ENCODE measurements at places on chromosomes 1 and 21.

DNA sequence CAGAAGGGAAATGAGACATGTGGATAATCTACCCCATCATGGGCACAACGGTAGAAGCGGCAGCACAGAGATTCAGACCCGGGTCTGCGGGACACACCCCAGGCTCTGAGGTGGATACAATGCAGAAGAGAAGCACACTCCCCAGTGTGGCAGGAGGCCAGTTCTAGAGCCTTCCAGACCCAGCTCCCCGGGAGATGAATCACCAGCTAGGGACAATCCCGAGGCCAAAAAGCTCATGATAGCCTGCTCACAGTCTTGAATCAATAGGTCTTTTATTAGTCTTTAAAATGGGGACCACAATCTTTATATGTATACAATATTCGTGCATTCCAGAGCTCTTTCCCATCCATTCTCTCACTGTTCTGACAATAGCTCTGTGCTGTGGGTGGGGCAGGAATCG is 57.3 kb upstream of the DIRAS3 start:
- no peak for DNase-seq

DNA sequence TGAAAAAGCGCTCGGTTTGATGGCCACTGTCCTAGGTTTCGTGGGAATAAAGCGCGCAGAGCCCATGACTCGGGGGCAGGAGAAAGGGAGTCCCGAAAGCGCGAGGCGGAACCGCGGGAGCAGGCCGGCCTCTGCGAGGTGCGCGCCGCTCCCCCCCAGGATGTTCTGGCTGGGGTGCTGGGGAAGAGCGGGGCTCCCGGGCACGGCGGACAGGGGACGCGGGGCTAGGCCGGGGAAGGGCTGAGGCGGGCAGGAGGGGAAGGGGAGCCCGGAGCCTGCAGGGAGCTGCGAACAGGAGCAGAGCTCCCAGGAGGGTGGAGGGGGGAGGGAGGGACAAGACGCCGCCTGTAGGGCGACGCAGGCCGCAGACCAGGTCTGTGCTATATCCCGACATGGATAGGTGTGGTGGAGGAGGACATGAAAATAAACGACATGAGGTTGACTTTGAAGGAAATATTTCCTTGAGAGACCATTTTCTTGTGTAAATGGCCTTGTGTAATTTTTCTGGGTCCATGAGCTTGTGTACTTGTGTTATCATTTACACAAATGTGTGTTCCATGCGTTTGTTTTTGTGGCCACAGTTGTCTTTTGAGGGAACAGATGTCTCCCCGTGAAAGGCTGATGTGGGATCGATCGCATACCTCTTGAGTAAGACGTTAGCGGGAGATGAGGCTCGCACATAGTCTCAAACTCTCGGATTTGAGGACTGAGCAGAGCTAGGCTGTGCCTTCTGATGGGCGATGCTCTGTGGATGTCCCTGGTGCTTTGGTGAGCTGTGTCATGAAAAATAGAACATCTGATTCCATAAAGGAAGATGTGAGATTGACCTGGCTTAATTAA is 1.3 kb downstream of the PCNT start:
- peak; percentile 62 for DNase-seq

DNA sequence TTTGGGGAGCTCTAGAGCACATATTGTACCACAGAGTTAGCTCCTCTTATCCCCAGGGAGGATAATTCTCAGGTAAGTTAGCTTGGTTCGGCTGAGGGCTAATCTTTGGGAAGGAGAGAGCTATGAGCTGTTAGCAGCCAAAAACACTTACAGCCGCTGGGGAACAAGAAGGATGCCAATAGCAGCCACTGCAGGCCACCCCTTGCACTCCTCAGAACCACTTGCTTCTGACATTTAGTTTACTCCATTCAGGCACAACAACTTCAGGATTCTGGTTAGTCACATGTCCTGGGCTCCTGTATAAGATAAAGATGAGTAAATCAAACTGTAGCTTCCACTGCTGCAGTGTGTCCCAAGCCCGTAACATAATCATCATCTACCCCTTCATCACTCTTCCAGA is 212.6 kb upstream of the ADGRL2 start:
- DNase-seq, result no peak

GRCh38 chr1:176773038-176773437 is 310.1 kb downstream of the PAPPA2 start:
- DNase-seq, result no peak

GRCh38 chr21:43864962-43865539 is at the start of gene AGPAT3:
Gene AGPAT3, plus strand, starts transcription at chr21:43865223. Its CDS starts 94,459 bp downstream, at chr21:43959682.
- DNase-seq, result peak; percentile 30

- DNase-seq, result no peak
These were observed 658.5 kb upstream of the ADGRL2 start for GRCh38 chr1:81142099-81142826.

DNA sequence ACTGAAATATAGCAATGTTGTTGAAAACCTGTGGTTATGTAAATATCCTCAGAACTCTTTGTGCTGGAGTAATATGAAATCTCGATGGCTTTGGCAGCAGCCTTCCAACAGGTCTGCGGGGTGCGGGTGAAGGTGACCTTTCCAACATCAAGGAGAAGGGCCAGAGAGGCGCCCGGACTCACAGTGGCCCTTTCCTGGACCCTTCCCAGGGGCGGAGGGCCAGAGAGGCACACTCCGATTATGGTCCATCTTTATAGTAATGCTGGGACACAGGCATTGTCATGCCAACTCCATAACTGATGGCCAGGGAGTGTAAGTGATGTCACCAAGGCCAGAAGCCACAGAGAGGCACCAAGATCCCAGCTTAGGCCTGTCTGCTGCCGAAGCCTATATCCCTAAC is 18.1 kb downstream of the SLC37A1 start:
- no peak for DNase-seq

DNA sequence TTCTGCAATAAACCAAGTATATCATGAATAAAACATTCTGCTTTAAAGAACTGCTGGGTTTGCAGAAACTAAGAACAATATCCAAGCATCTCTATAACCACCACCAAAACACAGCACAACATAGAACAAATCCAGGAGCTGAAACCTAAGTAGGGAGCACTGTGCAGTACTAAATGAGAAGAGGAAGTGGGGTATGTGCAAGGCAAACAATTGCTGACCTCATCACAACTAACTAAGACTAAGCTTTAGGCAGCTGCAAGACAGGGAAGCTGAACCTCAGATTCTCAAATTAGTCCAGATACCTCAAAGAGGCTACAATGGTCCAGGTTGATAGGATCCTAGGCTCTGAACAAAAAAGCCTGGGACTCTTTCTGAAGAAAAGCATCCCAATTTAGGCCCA is 172.6 kb downstream of the SLC44A5 start:
- no peak for DNase-seq

GRCh38 chr1:89041119-89041641 is 18.5 kb upstream of the GBP3 start:
- no peak for DNase-seq

- no peak for DNase-seq
These were observed 76.6 kb upstream of the ACTRT2 start for GRCh38 chr1:2944705-2945104.

GRCh38 chr1:67350783-67351182 is 43.1 kb downstream of the IL12RB2 start:
- DNase-seq, result no peak

- DNase-seq, result no peak
These were observed 31.1 kb downstream of the HUNK start for GRCh38 chr21:31903896-31904295.

DNA sequence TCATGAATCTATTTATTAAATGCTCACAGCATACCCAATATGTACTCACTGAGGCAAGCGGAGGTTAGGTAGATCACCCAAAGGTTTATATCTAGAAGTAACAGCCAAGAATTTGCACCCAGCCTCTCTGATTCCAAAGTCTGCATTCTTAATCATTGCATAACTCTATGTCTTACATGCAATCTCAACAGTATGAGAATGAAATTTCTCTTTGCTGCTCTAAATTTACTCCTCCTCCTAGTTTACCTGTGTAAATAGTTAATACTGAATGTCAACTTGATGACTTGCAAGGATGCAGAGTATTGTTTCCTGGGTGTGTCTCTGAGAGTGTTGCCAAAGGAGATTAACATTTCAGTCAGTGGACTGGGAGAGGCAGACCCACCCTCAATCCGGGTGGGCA is 840.6 kb downstream of the BRINP3 start:
- DNase-seq, result no peak

DNA sequence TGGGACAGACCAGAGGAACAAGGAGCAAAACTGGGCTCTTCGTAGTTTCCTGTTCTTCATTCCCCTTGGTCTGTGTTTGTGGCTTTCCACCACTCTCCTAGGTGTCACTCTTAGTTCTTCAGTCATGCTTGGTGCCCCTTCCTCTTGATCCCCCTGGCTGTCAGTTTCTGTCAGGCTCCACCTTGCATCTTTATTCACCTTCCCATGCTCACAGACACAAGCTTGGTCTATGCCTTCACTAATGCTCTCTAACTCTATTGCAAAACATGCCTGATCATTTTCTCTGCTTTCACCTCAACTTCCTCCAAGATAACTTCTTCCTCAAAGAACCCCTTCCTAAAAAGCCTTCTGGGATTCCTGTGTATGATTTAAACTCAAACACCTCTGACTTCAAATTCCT is 122.9 kb downstream of the GLUL start:
- DNase-seq, result no peak

DNA sequence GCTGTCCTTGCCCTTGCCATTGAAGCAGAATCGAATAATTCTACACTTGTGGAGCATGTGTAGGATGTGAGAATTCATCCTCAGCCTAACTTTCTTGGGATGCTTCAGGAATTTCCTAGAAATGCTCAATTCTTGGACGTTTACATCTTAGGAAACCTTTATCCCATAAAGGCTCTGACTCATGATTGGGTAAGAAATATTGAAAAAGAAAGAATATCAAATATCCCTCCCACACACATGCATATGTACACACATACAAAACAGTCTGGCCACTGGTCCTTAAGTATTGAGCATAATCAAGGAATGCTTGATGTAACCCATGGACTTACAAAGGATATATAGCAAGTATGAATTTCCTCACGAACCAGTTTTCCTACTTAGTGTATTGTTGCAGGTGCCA is 83.9 kb upstream of the IPO9 start:
- no peak for DNase-seq

- DNase-seq, result no peak
These were observed 9.4 kb downstream of the POFUT2 start for GRCh38 chr21:45278156-45278911.

DNA sequence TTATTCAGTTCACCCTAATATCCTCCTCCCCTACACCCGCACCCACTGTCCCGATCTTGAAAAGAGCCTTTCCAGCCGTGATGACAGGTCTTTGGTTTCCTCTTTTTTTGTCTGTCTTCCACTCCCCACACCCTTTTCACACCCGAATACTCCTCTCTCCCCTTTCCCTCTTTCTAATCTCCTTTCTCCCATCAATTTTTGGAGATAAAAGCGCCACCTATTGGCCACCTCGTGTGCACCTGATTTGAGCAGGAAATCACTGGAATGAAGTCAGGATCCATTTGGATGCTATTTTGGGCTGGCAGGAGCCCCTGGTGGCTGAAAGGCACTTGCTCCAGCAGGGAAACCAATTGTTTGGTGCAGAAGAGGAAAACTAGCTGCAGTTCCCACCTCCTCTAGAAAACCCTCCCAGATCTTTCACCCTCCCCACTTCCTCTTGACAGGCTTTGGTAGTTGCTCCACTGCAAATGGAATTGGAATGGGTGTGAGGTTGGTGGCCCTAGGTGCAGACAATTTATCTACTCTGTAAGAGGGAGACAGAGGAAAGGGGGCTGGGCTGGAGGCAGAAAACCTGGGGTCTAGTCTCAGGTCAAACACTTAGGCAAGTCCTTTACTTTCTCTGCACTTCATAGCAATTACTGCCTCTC is 8.4 kb downstream of the FOXE3 start:
- peak; percentile 51 for DNase-seq

DNA sequence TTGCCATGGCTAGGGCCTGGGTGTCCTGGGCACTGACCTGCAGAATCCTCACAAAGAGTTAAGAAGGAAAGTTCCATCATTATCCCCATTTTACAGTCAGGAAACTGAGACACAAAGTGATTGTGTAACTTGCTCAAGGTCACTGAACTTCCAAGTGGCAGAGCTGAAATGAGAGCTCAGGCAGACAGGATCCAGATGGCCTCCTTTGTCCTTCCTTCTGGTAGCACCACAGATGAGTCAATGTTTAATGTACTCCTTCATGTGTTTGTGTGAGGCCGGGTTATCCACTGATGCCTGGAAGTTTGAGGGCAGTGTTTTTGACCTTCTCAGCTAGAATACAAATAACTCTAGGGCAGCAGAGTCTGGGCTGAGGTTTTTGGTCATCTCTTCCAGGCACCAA is 207.0 kb downstream of the TNR start:
- DNase-seq, result no peak

DNA sequence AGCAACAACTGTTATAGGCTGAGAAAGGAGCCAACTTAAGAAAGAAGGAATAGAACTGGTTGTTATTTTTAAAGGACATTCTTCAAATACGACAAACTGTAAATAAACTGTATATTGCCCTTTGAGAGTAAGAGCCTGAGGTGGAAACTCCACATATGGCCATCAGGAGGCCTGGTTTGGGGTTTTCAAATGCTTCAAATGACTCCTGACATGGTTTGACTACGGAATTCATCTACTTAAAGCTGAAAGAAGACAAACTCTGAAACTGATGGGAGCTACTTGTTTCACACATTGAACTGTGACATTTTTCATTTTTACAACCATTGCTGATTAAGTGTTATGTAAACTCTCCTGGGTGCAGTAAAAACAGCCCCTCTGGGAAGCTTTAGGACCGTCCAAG is 59.8 kb downstream of the NGF start:
- DNase-seq, result no peak

- no peak for DNase-seq
These were observed 124.3 kb downstream of the CENPF start for GRCh38 chr1:214727274-214727673.

DNA sequence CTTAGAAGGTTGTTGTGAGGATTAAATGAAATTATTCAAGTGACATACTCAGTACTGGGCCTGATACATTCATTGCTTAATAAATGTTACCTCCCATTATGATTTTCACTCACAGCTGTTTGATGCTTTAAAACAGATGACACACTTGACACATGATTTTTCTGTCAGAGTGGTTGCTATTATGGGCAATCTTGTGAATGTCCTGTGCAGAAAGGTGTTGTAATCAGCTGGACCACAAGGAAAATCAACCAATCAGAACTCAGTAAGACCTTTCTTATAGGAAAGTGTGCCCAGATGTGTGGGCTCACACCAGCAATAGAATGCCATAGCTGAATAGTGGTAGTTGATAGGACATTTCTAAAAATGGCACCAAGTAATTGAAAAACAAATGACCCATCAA is 23.5 kb downstream of the GJA5 start:
- DNase-seq, result no peak

- no peak for DNase-seq
These were observed 178.8 kb upstream of the ARHGEF16 start for GRCh38 chr1:3275471-3276340.

DNA sequence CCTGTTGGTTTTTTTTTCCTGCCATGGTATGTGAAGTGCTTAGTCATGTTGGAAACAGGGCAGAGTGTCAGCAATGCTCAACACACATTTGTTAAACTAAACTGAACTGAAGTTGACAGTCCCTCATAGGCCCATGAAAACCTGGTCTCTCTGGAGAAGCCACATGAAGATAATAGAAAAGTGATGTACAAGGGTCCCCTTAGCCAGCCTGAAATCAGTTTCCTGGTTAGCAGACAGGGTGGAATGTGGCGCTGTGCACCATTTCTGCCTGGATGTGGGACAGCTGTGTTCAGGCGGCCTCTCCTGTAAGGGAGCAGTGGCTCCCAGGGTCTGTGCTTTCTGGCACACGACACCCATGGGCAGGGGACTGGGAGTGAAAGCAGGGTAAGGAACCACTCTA is 9.9 kb upstream of the CHI3L1 start:
- DNase-seq, result no peak
